ENCODE measurements at places on chromosomes 3 and 15.
A peak's percentile ranks its signal among the peaks of the same experiment; 100 is the strongest.

DNA sequence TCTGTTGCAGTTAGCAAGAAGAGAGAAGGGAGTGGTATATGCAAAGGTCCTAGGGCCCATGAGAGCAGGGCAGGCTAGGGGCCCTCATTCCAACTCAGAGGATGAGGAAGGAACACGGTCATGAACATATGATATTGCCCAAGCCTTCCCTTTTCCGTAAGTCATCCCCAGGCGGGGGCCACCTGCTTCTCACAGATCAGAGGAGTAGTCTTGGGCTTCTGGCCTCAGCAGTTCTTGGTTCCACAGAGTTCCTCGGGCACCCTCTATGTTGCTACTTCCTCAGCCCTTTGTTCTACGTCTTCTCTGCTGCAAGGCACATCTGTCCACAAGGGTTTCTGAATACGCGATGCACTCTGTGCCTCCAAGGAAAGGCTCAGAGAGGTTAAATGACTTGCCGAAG lies 25.3 kb downstream of the EPHB3 start:
- no peak for DNase-seq

DNA sequence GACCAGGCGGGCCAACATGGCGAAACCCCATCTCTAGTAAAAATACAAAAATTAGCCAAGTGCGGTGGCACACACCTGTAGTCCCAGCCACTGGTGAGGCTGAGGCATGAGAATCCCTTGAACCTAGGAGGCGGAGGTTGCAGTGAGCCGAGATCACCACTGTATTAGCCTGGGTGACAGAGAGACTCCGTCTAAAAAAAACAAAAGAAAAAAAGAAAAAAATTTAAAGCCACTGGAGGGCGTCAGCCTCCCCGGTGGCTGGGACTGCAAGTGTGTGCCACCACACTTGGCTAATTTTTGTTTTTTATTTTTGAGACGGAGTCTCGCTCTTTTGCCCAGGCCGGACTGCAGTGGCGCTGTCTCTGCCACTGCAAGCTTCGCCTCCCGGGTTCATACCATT lies 7.9 kb downstream of the RTF1 start:
- DNase-seq = no peak

- no peak for DNase-seq
These were observed 66.8 kb upstream of the UBE2E1 start for GRCh38 chr3:23738944-23739343.

GRCh38 chr15:77031376-77032050 lies 36.6 kb downstream of the PSTPIP1 start:
- no peak for DNase-seq

- DNase-seq = no peak
These were observed 23.6 kb upstream of the CAV3 start for GRCh38 chr3:8709801-8710507.

- no peak for DNase-seq
These were observed 117.9 kb downstream of the HERC1 start for GRCh38 chr15:63715818-63716217.

- no peak for DNase-seq
These were observed 29.6 kb downstream of the FSIP1 start for GRCh38 chr15:39752991-39753390.

DNA sequence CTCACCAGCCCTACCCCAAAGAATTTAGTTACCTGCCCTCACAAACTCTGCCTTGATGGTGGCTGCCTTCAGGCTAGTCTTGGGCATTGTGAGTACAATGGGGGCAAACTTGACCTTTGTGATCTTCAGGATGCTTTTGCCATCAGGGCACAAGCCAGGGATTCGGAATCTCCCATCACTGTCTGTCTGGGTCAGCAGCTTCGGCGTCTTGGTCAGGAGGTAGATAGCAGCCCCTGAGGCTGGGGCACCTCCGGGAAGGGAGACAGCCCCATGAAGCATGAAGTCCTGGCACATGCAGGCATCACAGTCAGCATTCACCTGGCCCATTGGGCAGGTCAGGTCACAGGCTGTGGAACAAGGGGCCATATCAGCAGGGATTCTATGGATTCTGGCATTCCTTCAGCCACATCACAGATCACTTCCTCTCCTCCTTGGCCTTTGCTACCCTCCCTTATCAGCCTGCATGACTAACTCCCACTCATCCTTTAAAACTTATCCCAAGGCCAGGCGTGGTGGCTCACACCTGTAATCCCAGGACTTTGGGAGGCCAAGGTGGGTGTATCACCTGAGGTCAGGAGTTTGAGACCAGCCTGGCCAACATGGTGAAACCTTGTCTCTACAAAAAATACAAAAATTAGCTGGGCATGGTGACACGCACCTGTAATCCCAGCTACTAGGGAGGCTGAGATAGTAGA lies 6.9 kb downstream of the CILP start:
- no peak for DNase-seq

GRCh38 chr3:87437765-87438164 lies 161.4 kb upstream of the POU1F1 start:
- no peak for DNase-seq

DNA sequence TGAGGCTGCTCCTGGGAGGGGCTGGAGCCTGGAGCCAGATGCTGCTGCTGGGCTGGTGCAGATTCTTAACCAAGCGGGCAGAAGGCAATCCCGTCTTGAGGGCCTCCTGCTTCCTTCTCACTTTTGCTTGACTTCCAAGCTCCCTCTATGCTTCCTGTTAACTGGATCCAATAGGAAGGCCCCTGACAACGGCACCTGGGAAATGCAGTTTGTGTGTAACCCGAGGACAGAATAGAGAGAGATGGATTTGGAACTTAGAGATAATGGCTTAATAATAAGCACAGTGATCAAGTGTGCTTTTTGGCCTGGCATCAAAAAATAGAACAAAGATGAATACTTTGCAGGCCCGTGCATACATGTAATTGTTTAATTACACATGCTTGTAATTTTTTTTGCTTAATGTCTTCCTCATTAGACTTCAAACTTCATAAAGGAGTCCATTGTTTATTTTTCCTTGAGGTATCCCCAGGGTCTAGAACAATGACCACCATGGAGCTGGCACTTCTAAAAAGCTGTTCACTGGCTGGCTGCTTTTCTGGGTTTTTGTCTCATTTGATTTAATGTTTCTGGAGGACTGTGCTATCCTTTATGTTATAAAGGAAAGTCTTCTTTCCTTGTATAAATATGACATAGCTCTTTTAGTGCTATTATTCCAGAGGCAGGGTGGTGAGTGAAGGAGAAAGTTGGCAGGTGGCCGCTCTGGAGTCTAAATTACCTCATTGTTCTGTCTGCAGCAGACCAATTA lies 63.3 kb upstream of the MITF start:
- DNase-seq = no peak

DNA sequence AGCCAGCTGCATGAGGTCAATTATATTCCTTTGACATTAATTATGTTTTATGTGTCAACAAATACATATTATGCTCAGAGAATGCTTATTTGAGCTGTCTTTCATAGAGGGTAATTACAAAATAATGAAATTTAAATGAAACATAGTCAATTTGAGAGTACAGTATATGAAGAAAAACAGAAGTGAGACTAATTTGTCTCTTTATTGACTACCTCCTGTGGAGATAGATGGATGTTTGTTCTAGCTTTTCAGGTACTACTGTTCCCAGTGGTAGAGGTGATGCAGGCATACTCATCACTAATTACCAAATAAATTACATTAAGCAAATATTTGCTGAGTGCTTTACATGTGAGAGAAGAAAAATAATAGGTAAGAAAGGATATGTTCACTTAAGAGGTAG lies 1129.6 kb downstream of the OTOL1 start:
- no peak for DNase-seq

- DNase-seq = peak; percentile 74
These were observed 961 bp downstream of the HAPLN3 start for GRCh38 chr15:88894348-88894818.

- no peak for DNase-seq
These were observed 100.0 kb downstream of the TBC1D5 start for GRCh38 chr3:17642474-17642873.

GRCh38 chr3:14846226-14846880 lies 27.6 kb downstream of the FGD5 start:
- DNase-seq = no peak
